Activated CD4-positive, alpha-beta T cell treated with anti-CD3 and anti-CD28 coated beads, Interleukin-2, amount 10 ng/mL, durations not matched to agents 7 days and 5 days (primary cell): ENCODE measurements at places on chromosomes 4 and X.

DNA sequence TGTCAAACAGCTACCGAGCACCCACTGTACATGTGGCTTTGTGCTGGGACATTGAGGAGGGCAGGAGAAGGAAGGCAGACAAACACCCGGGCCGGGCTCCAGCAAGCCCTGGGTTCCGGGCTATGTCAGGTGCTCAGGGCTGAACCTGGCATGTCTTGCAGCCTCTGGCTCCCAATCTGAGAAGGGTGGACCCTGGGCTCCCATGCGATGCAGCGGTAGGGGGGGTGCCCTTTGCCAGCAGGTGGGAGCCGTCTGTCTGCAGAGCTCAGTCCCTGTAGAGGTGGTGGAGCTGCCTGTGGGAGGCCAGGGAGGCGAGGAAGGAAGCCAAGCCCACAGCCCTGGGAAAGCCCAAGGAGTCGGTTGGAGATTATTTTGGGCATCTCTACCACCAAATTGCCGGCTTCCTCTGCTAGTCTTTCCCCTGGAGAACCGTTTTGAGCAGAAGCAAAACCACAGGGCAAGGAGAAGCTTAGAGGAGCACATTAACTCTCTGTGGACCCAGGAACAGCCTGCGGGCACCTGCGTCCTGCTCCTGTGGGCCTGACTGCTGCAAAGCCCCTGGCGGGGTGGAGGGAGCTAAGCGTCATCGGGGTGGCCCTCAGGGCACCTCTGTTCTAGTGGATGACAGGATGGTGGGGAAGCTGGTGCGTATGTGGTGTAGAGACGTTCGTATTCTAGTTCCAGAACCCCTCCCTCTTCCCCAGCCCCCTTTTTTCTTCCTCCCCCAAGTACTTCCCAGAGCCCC, 10.3 kb downstream of the CPZ start:
- no peak for DNase-seq

DNA sequence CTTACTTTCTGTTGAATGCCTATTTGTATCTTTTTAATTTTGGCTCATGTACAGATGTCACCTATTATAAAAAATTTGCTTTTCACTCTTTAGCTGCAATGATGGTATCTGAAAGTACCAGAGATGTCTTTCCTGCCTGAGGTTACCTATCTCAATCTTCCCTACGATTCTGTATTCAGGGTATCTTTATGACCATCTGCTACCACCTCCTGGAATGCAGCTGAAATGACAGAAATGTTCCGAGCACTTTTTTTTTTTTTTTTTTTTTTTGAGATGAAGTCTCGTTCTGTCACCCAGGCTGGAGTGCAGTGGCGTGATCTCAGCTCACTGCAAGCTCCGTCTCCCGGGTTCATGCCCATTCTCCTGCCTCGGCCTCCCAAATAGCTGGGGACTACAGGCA, 136.4 kb downstream of the REPS2 start:
- no peak for DNase-seq

DNA sequence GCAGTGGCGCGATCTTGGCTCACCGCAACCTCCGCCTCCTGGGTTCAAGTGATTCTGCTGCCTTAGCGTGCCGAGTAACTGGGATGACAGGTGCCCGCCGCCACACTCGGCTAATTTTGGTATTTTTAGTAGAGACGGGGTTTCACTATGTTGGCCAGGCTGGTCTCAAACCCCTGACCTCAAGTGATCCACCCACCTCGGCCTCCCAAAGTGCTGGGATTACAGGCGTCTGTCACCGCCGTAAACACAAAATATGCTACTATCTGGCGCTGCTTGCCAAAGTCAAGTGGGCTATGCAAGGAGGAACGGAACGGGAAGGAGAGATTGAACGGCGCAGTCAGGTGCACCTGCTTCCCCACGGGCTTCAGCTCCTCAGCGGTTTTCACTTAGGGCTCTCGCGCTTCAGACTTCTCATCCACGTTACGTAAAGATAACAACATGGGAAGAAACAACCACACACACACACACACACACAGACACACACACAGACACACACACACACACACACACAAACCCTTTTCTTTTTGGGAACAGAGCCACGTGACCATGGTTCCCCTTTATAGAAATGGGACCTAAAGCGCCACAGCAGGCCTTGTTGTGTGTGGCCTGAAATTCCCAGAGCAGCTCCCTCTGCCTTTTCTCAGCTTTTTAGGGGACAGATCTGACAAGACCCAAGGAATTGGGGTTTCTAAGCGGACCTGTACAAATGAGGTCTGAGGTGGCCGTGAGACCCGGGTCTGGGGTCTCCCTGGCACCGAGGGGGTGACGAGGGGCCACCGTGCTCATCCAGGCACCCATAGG, 1.5 kb downstream of the P2RY8 start:
- peak; percentile 61 for DNase-seq

- DNase-seq: no peak
Observed at GRCh38 chr4:173091362-173091761, 77.2 kb upstream of the GALNT7 start.

DNA sequence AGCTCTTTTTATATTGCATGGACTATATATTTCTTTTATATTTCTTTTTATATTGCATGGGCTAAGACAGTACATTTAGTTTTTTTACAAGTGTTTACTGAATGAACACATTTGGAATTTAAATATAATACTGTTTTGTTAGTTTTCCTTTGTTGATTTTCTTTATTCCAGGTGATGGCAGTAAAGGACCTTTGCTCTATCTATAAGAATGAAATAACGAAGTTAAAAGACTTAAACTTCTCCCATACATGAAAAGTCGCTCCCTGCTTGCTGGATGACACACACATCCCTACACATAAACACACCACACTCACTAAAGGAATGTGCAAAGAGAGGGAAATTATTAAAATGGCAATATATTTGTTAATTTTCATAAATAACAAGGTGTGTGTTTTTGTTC, 102.5 kb upstream of the ANXA10 start:
- DNase-seq: no peak

DNA sequence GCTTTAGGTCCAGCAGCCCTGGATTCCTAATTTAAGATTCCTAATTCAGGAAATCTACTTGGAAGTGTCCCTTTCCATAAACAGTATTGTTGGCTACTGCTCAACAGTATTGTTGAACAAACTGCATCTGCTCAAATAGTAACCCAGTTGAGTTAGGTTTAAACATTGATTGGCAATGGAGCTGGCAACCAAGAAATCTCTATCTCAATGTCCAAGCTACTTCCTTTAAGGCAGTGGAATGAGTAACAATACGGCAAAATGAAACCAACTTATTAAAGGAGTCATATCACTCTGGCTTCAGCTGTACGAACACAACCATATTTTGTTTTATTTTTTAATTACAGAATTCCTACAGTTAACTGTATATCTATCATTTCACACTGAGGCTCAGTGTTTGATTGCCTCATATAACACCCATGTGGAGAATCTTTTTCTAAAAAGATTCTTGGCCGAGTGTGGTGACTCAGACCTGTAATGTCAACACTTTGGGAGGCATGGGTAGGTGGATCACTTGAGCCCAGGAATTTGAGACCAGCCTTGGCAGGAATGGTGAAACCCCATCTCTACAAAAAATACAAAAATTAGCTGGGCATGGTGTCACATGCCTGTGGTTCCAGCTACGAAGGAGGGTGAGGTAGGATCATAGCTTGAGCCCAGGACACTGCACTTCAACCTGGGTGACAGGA, 71.7 kb upstream of the IL13RA1 start:
- no peak for DNase-seq

- no peak for DNase-seq
Observed at GRCh38 chr4:151810476-151810875, 49.7 kb upstream of the GATB start.

GRCh38 chr4:13541720-13542576, 2.4 kb downstream of the NKX3-2 start:
- DNase-seq: peak; percentile 35

DNA sequence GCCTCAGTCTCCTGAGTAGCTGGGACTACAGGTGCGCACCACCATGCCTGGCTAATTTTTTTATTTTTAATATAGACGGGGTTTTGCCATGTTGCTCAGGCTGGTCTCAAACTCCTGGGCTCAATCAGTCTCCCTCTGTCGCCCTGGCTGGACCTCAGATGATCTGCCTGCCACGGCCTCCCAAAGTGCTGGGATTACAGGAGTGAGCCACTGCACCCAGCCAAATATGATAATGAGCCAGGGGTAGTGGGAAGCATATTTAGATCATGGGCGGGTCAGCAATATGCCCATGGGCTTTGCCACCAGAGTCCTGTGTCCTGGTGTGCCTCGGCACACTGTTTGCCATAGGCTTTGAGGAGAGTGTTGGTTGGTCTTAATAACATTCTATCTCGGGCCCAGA, 71.8 kb downstream of the FAM193A start:
- no peak for DNase-seq
